ENCODE measurements at places on chromosomes 2 and 18. TPM values are rescaled to one million over a fixed set of nuclear protein-coding genes. Genes with fewer than 3 reads are reported as not detected.

Gene KANSL3
- total RNA-seq = 51.8 TPM

Gene ACYP2
- 5.2 TPM for total RNA-seq

Gene GPR17
- not detected for total RNA-seq

Gene PTPN18
- total RNA-seq = 66.9 TPM

Gene KCNK3
- total RNA-seq = not detected

Gene IL1A
- total RNA-seq = 7.8 TPM

Gene CNDP1
- not detected for total RNA-seq

Gene HIBCH
- 24.6 TPM for total RNA-seq

Gene PLB1
- 0.75 TPM for total RNA-seq

GRCh38 chr2:220296174-220296573 lies 668.7 kb downstream of the SLC4A3 start:
- DNase-seq = no peak

DNA sequence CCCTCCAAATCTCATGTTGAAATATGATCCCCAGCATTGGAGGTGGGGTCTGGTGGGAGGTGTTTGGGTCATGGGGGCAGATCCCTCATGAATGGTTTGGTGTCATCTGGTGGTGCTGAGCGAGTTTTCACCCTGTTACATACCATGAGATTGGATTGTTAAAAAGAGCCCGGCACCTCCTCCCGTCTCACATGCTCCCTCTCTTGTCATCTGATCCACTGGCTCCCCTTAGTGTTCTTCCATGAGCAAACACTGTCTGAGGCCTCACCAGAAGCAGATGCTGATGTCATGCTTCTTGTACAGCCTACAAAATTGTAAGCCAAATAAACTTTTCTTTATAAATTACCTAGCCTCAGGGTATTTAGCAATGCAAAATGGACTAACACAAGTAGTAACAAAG lies 405.0 kb upstream of the SLC39A10 start:
- DNase-seq = no peak

DNA sequence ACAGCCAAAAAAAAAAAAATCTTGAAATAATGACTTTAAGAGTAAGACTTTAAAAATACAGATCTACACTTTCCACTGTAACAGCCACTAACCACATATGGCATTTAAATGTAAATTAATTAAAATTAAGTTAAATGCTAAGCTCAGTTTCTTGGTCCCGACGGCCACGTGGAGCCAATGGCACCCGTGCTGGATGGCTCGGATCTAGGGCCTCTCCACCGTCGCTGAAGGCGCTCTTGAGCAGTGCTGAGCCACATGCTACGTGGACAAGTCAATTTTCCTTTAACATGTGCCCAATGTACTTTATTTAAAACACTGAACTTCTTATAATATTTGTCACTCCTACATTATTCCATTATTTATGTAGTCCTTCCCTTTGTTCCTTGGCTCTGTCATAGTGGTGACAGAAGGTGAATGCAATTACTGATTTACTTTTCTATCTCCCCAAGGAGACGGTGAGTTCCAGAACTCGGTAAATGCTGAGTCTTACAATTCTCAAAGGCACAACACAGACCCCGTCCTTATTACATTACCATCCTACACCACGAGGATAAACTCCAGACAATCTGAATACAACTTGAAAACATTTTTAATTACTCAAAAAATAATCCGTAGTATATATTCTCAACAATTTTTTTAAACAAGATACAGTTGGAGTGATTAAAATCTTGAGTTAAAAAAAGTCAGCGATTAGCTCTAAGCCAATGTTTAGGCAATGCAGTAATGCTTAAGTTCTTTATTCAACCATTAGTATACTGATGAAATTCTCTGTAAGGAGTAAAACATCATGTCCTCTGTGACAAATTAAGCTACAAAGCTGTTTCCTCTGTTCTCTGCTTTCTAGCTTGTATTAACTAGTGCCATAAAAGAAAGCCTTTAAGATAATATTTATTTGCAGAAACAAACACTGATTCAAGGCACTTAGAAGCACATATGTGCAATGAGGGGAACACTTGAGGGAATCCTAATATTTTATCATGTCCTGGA lies 95.1 kb downstream of the AFF3 start:
- DNase-seq = no peak

- DNase-seq = no peak
Measured at GRCh38 chr2:129922571-129923264, 56.7 kb upstream of the RAB6C start.

- no peak for DNase-seq
Measured at GRCh38 chr2:172704072-172704936, 31.3 kb upstream of the RAPGEF4 start.

GRCh38 chr18:29488617-29489016 lies 1311.7 kb upstream of the CDH2 start:
- DNase-seq = no peak

GRCh38 chr2:207926133-207926988 lies 99.0 kb downstream of the PLEKHM3 start:
- DNase-seq = no peak

GRCh38 chr2:989781-990467 lies 39.3 kb downstream of the SNTG2 start:
- no peak for DNase-seq

GRCh38 chr2:201996679-201997314 lies 36.9 kb upstream of the FZD7 start:
- no peak for DNase-seq

GRCh38 chr2:102056079-102056581 lies 64.4 kb downstream of the IL1R2 start:
- DNase-seq = no peak

- DNase-seq = no peak
Measured at GRCh38 chr2:71380665-71381064, 49.1 kb downstream of the ZNF638 start.

GRCh38 chr2:121129692-121130091 lies 155.3 kb downstream of the TFCP2L1 start:
- no peak for DNase-seq

- DNase-seq = peak; percentile 94
Measured at GRCh38 chr18:50281295-50281971, at the start of gene MBD1. Gene MBD1 (minus strand): TSS chr18:50281523. CDS start chr18:50279992, 1,531 bp downstream.

GRCh38 chr2:30213907-30214463 lies 17.3 kb upstream of the LBH start:
- no peak for DNase-seq

DNA sequence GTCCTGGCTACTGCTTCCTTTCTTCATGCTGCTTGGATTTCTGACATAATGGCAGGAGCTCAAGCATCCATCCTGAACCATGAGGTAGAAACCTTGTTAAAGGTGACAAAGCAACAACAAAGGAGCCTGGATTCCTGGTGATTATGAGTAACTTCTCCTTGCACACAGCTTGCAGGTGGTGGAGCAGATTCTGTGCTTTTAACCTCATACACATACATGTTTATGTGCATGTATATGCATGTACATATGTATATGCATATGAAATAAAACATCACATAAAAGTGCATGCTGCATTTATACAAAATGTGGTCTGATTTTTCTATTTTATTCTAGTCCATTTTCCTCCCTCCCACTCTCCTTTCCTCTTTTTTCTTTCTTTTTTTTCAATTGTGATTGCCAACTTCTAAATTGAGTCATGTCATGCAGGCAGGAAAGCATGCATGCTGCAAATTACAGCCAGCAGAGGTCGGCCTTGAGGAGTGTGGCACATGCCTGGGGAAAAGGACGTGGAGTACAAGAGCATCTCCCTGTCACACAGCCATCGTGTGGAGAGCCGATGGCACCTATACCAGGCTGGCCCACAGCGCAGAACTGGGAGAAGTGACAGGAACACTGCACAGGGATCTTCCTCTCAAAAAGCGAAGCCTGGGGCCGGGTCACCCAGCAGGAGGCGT lies 17.9 kb downstream of the LCT start:
- DNase-seq = peak; percentile 24

DNA sequence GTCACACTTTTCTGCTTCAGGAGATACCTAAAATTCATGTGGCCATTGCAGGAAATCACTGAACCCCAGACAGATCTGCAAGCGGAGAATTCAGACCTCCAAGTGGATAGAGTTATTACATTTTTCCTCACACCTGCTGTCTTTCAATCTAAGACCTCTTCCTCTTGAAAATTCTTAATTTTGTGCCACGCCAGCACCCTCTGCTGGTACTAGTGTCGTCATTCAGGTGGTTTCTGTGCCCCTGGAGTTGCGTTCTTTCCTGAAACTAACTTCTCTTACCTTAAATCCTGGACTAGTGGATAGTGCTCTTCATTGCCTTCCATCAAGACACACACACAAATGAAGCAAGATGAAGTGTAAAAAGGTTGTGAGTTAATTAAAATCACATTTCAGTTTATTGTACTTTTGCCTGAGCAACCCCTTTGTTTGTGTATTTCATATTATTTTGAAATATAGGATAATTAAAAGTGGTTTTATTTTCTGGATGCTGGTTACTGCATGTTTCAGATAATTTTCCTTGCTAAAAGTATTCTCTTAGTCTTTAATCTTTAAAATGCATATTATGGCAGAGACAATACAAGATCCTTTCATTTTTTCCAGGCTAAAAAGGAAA lies 1.6 kb upstream of the DNER start:
- DNase-seq = no peak

DNA sequence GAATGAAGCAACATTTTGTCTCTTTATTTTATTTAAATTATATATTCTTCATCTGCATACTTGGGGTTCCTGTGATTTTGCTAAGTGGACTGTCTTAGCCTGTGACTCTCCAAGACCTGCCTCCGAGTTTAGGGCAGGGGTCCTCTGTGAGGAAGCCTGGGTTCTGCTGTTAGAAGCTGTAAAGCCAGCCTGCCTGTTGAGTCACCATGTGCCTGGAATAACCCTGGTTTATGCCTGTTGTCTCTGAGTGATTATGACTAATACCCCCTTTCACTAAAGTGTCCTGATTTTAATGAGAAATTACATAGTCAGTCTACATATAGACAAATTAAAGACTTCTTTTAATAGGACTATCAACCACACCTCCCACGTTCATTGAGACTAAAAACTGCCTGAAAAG lies 369.1 kb downstream of the ZNF521 start:
- DNase-seq = no peak

DNA sequence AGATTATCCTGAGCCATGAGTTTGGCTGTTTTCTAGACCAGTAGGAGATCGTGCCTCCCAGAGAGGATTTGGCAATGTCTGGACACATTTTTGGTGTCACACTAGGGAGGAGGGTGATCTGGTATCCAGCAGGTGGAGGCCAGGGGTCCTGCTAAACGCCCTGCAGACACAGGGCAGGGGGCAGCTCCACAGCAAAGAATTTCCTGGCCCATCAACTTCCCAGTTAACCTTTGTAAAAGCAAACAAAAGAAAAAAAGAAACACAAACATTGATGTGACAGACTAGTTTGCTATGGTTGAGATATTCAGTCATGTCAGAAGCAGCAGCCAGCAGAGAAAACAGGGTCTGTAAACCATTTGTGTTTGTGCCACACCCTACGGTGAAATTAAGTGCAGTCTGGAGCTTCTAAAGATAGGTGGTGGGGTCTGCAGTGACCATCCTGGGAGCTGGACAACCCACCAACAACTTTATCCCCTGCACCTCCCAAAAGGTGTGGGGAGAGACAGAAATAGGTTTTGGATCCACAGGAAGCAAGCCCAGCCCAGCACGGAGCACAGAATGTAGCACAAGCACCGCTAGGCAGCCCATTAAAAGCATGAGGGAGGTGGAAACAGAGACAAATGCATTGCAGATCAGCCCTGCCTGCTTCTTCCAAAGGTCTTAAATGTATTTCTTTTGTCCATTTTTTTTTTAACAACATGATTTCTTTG lies 232.5 kb downstream of the MYT1L start:
- no peak for DNase-seq

DNA sequence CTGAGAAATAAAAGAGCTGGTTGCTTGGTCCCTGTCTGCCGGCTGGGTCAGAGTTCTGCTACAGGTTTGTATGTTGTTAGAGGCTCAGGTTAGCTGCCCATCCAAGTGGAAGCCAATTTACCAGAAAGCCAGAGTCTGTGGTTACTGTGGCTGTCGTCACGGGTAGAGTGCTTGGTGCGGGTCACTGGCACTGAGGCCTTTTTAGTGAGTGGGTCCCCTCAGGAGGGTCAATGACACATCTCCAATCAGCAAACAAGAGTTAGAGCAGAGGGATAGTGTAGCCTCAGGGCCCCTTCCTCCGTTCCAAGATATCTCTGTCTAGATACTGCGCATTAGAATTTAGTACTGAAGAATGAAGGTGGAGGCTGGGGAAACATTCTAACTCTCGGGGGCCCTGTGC lies 41.2 kb downstream of the CTIF start:
- no peak for DNase-seq

DNA sequence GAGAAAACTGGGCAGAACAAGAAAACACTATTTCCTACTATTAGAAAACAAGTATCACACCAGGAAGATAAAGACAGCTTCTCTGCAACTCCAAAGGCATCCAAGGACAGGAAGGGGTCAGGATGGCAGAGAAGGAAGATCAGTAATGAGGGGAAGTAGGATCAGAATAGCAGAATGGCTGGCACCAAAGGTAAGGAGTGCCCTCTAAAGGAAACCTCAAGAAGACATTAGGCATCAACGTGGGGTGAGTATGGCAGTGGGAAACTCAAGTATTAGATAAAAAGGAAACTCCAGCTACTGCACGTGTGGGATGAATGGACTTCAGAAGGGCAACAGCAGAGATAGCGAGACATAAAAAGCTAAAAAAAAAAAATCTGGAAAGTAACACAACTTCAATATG lies 25.9 kb downstream of the HDLBP start:
- no peak for DNase-seq

DNA sequence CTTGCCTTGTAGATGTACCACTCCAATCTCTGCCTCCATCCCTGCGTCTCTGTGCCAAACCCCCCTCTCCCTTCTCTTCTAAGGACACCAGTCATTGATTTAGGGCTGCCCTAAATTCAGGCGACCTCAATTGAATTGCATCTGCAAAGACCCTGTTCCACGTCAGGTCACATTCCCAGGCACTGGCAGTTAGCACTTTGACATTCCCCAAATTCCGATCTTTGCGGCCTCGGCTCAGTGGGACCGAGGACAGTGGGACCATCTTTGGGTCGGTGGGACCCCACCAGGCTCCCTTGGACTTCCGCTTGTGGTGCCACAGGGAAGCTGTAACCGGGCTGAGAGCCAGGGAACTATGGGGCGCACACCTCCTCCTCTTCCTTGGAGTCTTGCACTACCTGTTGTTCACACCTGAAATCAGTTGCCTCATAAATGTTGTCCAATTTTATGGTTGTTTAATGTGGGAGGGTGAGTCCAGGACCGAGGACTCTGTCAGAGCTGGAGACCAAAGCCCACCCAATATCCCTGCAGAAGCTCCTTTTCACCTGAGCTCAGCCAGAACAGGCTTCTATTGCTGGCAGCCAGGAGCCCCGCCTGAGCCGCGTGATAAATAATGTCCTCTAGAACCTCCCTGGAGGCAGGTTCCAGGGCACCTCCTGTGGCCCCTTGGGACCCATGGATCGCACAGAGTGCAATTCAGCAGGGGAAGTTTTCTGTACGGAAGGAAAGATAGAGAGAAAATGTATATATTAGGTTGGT lies 271.6 kb downstream of the EIPR1 start:
- DNase-seq = no peak

DNA sequence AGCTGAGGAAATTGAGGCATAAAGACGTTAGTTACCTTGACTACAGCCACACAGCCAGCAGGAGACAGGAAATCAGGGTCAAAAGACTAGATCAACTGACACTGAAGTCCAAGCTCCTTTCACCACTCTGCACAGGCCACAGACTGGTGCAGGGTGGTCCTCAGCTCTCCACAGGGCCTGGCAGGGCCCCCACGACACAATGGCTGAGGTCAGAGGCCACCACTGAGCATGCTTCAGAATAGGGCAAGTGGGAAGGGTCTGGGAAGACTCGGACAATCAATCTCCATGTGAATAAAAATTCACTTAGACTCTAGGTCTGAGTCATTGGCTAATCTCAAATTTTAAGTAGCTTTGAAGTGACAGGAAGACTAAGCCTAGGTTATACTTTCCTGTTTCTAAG lies 201.7 kb downstream of the ALK start:
- DNase-seq = no peak

- no peak for DNase-seq
Measured at GRCh38 chr18:48265328-48265727, 143.9 kb downstream of the ZBTB7C start.

All from activated T-helper 1 cell treated with anti-CD3 and anti-CD28 coated beads, Interleukin-12 subunit alpha, Interleukin-12 subunit beta, Interleukin-2, Interleukin-4 antibody, amounts not matched to agents 30 ng/mL and 10 ng/mL and 1 ng/mL, durations not matched to agents 14 hours and 24 hours and 36 hours (primary cell).